ENCODE measurements at places on chromosomes 16 and 17. TPM values are rescaled to one million over a fixed set of nuclear protein-coding genes. Genes with fewer than 3 reads are reported as not detected.

Gene DNAAF8
- 0.22 TPM for total RNA-seq

Gene VAC14
- 35.1 TPM for total RNA-seq

Gene KRTAP1-5
- total RNA-seq: not detected

Gene TEKT5
- 0.46 TPM for total RNA-seq

Gene C16orf87
- 5.3 TPM for total RNA-seq

Gene CACNG5
- not detected for total RNA-seq

Gene MYADML2
- 0.13 TPM for total RNA-seq

Gene SEPTIN12
- 1.1 TPM for total RNA-seq

Gene TBX6
- 1.9 TPM for total RNA-seq

Gene G6PC1
- total RNA-seq: 0.67 TPM

Gene TBX4
- total RNA-seq: not detected

Gene ZNF768
- total RNA-seq: 70.1 TPM

Gene DPEP2NB
- total RNA-seq: not detected

Gene DOC2A
- 7.5 TPM for total RNA-seq

Gene CPNE2
- total RNA-seq: 48.7 TPM

Gene CNEP1R1
- 20.3 TPM for total RNA-seq

Gene WNT9B
- total RNA-seq: not detected
